ENCODE measurements at places on chromosomes 2 and 18.
A peak's percentile ranks its signal among the peaks of the same experiment; 100 is the strongest.

DNA sequence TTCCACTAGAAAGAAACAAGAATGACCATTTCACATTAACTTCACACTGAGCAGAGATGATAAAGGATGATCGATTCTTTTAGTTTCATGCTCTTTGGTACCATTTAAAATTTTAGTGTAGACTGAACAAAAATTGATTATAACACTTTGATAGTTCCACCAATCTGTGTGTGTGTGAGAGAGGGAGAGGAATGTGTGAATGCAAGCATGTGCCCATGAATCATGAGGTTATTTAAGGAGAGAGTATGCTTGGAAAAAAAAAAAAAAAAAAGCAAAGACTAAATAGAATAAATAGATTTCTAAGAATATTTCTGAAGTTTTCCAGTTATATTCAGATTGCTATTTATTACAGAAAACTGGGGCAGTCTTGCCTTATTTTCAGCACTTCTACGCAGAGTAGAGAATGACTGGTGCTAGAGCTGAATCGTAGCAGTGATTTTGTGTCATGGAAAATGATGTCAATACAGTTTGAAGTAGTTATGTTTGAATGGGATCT is 900.8 kb downstream of the SLC4A3 start:
- no peaks in the 10 kb centered on the region for H3K4me1 ChIP-seq
- H3K27me3 ChIP-seq, result no peaks in the 10 kb centered on the region

DNA sequence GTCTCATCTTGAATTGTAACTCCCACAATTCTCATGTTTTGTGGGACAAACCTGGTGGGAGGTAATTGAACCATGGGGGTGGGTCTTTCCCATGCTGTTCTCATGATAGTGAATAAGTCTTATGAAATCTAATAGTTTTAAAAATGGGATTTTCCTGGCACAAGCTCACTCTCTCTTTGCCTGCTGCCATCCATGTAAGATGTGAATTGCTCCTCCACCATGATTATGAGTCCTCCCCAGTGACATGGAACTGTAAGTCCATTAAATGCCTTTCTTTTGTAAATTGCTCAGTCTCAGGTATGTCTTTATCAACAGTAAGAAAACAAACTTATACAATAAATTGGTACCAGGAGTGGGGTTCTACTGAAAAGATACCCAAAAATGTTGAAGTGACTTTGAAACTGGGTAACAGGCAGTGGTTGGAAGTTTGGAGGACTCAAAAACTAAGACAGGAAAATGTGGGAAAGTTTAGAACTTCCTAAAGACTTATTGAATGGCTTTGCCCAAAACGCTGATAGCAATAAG is 601.4 kb downstream of the ZEB2 start:
- H3K27me3 ChIP-seq, result no peaks in the 10 kb centered on the region
- H3K27ac ChIP-seq, result no peak overlapping the region
- DNase-seq, result no peak
- peaks cover 4% of the 10 kb centered on the region for H3K36me3 ChIP-seq

DNA sequence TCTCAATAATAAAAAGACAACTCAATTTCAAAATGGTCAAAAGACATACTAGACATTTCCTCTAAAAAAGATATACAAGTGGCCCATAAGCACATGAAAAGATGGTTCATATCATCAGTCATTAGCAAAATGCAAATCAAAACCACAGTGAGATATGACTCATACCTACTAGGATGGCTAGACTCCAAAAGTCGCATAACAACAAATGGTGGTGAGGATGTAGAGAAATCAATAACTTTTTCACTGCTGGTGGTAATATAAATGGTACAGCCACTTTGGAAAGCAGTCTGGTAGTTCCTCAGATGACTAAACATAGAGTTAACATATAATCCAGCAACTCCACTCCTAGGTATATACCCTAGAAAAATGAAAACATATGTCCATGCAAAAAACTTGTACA is 242.3 kb upstream of the NOL4 start:
- no peaks in the 10 kb centered on the region for H3K4me1 ChIP-seq
- H3K36me3 ChIP-seq, result no peaks in the 10 kb centered on the region
- no peak for DNase-seq

DNA sequence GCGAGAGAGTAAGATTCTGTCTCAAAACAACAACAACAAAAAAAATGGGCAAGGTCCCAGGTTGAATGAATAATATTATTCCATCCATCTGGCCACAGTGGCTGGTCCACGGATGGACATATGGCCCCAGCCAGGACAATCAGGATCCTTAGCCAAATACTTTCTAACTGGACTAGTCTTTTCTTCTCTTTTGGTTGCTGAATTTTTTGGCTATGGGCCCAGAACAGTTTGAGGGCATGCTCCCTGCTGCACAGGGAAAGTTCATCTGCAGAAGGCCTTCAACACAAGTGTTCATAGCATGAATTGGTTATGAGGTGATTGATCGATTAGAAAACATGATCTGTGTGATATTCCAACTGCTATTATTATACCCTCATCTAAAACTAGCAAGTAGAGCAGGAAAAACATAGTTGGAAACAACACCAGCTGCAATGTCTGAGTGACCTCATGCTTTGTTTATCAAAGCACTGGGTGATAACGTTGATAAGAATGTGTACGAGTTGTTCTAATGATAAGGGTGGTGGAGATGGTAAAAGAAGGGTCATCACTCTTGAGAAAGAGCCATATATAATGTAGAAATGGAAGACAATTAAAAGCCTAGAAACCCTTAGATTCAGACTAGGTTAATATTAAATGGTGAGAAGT is 47.8 kb upstream of the RNF103 start:
- no peaks in the 10 kb centered on the region for H3K4me1 ChIP-seq
- no peak overlapping the region for H3K4me3 ChIP-seq
- H3K27ac ChIP-seq, result peak overlapping the region; percentile 28
- H3K27me3 ChIP-seq, result peaks cover under 1% of the 10 kb centered on the region
- no peaks in the 10 kb centered on the region for H3K36me3 ChIP-seq

DNA sequence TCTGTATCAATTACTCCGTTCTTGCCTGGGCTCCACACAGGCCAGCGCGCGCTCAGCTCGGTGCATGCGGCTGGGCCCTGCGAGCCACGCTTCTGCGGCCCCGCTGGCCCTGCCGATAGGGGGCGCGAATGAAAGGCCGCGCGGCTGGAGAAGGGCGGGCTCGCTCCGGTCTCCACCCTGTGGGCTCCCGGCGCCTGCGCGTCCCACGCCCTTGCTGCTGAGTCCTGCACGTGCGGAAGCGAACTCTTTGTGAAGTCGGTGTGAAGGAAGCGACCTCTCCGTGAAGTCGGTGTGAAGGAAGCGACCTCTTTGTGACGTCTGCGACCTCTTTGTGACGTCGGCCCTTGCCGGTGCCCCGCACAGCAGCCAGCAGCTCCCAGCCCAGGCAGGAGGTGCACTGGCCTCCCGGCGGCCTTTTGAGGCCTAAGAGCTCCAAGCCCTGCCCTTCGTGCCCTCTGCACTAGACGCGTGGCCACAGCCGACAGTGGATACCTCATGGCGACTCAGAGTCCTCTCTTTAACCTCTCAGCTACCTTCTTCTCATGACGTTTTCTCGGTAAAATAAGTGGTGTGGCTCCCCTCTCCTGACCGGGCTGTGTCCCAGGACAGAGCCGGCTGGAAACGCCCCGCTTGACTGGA is 391.9 kb upstream of the RAB6C start:
- no peaks in the 10 kb centered on the region for H3K4me1 ChIP-seq
- H3K27me3 ChIP-seq, result peaks cover 28% of the 10 kb centered on the region
- no peak overlapping the region for H3K4me3 ChIP-seq
- H3K27ac ChIP-seq, result no peak overlapping the region
- DNase-seq, result no peak
- no peaks in the 10 kb centered on the region for H3K36me3 ChIP-seq

GRCh38 chr18:58255701-58256311 is 211.8 kb downstream of the NEDD4L start:
- H3K4me3 ChIP-seq, result no peak overlapping the region
- no peak for DNase-seq
- H3K27ac ChIP-seq, result peak overlapping the region; percentile 76
- H3K36me3 ChIP-seq, result peaks cover 21% of the 10 kb centered on the region

All from type B pancreatic cell (in vitro differentiated cells).